Heart right ventricle (tissue), 16 donors: ENCODE measurements at places on chromosomes 1 and 21. TPM values are rescaled to one million over a fixed set of nuclear protein-coding genes. Genes with fewer than 3 reads are reported as not detected.
A peak's percentile ranks its signal among the peaks of the same experiment; 100 is the strongest.

The CD101 gene
- total RNA-seq, result 0.81 TPM

The LAMC2 gene
- total RNA-seq, result 2.0 TPM

GRCh38 chr1:227899820-227900449 is 47.8 kb downstream of the WNT9A start:
- peak; percentile 5 for DNase-seq

The IFI44 gene
- 7.9 TPM for total RNA-seq

GRCh38 chr1:98059620-98060019 is 138.8 kb upstream of the DPYD start:
- DNase-seq, result no peak

The C1orf185 gene
- not detected for total RNA-seq

The OR10J1 gene
- not detected for total RNA-seq

DNA sequence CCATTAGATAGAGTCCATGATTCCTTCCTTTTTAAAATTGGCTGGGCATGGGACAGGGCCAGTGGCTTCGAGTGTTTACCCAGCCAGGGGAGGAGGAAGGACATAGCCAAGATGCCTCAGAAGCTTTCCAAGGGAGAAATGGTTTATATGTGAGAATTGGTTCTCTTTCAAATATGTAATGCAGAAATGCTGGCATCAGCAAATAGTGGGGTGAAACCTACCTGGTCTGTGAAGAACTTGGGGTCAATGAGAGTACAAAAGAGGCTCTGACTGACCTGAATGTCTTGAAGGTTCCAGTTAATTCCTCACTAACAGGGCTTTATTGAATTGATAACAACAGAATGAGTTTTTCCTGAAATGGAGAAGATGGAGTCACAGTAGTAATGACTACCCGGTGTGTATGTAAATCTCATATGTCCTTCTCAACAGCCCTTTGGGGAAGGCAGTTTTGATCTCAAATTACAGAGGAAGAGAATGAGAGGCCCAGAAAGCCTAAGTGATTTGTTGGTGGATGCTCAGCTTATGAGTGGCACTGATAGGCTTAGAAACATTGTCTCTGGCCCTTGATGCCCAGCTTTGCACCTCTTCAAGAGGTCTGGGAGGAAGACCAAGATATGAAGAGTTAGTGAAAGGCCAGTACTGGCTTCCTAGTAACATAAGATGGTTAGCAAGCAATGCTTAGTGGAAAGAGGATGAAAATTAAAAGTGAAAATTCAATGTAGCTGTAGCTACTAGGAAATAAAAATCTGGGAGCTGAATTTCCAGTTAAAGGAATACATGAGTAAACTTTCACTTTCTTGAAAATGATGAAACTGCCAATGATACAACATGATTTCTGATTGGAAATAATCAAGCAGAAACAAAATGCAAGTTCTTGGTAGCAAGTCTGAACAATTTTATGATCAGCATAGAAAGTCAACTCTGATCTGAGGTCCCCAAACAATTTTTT is 2.7 kb downstream of the ATF3 start:
- DNase-seq, result no peak

The HAO2 gene
- total RNA-seq, result not detected

DNA sequence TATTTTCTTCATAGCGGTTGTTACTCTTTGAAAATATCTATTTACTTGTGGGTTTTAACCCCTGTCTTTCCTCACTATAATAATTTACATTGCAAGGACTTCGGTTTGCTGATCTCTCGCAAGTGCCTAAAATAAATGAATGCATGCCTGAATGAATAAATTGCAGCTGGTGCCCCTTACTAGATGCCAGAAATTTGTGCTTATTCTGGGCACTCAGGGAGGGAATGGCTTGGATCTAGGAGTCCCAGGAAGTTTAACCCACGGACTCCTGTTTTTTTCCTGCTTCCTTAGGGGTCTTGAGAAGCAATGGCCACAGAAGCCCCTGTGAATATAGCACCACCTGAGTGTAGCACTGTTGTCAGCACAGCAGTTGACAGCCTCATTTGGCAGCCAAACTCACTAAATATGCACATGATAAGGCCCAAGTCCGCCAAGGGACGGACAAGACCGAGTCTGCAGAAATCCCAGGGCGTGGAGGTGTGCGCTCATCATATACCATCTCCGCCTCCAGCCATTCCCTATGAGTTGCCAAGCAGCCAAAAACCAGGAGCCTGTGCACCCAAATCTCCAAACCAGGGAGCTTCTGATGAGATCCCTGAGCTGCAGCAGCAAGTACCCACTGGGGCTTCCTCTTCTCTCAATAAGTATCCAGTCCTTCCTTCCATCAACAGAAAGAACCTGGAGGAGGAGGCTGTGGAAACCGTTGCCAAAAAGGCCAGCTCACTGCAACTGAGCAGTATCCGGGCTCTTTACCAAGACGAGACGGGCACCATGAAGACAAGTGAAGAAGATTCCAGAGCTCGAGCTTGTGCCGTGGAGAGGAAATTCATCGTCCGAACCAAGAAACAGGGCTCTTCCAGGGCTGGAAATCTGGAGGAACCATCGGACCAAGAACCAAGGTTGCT is 4.2 kb upstream of the PLA2G2C start:
- no peak for DNase-seq

DNA sequence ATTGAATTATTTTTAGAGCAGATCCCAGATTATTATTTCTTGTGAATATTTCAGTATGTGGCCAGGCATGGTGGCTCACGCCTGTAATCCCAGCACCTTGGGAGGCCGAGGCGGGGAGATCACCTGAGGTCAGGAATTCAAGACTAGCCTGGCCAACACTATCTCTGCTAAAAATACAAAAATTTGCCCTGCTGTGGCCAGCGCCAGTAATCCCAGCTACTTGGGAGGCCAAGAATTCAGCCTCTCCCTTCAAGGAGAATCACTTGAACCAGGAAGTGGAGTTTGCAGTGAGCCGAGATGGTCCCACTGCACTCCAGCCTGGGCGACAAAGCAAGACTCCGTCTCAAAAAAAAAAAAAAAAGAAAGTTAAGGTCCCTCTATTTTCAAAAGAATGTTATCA is 4.3 kb downstream of the OSBPL9 start:
- DNase-seq, result no peak

DNA sequence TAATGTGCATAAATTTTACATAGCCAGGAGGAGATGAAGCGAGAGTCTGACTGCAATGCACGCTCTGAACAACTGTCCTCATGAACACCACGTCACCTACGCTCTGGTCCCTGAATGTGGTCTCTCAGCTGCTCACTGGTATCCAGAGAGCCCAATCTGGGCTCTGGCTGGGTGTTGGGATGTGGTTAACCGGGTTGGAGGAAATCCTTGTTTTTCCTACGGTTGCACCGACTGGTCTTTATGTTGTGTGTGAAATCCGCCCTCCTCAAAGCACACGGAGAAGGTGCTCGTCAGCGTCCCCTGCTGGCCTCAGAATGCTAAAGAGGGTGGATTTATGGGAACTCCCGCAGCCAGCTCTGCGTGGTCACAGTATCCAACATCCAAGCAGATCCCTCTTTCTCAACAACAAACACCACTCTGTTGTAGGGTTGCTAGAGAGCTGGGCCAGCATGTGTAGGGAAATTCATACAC is 51.8 kb upstream of the FAM89A start:
- DNase-seq, result no peak

The PHLDA3 gene
- 19.1 TPM for total RNA-seq

DNA sequence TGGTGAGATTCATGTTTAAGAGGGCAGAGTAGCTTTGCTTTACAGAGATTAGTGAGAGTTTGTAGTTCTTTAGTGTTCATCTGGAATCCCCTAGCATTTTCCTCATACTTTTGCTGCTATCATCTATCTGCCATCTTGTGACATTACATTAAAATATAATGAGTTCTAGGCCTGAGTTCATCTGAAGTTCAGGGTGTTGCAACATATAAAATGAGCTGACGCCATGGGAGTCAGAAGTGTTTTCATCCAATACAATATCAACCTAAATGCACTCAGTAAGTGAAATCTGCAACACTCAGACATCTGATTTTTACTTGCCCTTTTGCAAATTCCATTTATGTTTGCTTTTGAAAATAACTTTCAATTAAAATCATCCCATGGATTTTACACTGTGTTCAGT is 153.8 kb downstream of the NTNG1 start:
- DNase-seq, result no peak

- DNase-seq, result no peak
Observed at GRCh38 chr1:52825868-52826267, 16.7 kb upstream of the ZYG11A start.

The F5 gene
- 1.4 TPM for total RNA-seq

The C1orf94 gene
- total RNA-seq, result not detected

The URB2 gene
- 5.3 TPM for total RNA-seq

GRCh38 chr1:156149374-156150332 is 3.7 kb upstream of the SEMA4A start:
- no peak for DNase-seq

DNA sequence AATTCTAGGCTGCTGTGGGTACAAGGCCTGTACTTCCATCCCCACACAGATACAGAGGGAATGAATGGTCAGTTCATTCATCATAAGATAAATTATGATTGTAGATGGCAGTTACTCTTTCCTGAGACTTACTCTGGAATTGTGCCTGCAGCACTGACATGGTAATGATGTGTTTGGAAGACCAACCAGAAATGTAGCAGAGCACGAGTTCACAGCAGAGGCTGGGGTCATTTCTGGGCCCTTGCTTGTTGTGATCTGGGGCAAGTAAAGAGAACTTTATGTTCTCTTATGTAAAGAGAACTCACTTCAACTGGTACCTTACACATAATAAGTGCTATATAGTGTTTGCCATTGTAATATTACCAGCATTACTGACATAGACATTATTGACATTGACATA is 411.9 kb downstream of the NTNG1 start:
- DNase-seq, result no peak

- DNase-seq, result no peak
Observed at GRCh38 chr1:201692555-201693394, 136.2 kb upstream of the IPO9 start.

The GMEB1 gene
- total RNA-seq, result 5.7 TPM
